Activated naive CD4-positive, alpha-beta T cell treated with Interleukin-2 at 50 U/mL for 16 hours (primary cell): ENCODE measurements at places on chromosomes 1 and 21.

GRCh38 chr21:14403681-14404318 is 20.9 kb upstream of the HSPA13 start:
- no peak for DNase-seq

DNA sequence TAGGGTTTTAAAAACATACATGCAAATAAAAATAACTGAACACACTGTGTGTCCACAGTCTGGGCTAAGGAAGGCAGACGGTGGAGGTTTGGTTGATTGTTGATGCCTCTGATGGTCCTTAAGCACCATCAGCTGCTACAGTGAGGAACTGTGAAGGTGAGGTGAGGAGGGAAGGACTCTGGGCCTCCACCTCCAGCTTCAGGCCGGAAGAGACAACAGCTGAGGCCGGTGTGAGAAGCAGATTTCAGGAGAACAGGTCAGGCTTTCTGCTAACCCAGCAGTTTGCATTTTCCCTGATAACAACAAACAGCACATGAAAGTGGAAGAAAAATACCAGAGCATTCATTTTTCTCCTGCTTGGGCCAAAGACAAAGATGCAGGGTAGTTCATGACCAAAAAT is 189.9 kb upstream of the AJAP1 start:
- DNase-seq: no peak

DNA sequence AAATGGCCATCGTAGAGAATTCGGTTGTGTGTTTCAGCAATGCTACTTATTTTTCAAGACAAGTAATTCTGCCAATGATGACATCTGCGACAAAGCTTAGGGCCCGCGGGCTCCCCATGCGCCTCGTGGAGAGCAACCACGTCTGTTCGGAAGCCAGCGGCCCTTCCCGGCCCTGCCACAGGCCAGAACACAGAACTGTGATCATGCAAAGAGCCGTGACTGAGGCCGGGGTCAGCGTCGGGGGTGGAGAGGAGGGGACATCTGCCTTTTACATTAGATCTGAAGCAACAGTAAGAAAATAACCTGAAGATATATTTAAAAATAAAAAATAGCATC is 103.7 kb downstream of the PGBD5 start:
- no peak for DNase-seq

- no peak for DNase-seq
Measured at GRCh38 chr1:147163019-147163418, 9.3 kb downstream of the PRKAB2 start.

GRCh38 chr1:14648391-14648790 is 49.9 kb downstream of the KAZN start:
- no peak for DNase-seq

GRCh38 chr1:203673550-203674411 is 47.1 kb downstream of the ATP2B4 start:
- peak; percentile 66 for DNase-seq

GRCh38 chr1:233597489-233597901 is 16.4 kb upstream of the KCNK1 start:
- DNase-seq: no peak

DNA sequence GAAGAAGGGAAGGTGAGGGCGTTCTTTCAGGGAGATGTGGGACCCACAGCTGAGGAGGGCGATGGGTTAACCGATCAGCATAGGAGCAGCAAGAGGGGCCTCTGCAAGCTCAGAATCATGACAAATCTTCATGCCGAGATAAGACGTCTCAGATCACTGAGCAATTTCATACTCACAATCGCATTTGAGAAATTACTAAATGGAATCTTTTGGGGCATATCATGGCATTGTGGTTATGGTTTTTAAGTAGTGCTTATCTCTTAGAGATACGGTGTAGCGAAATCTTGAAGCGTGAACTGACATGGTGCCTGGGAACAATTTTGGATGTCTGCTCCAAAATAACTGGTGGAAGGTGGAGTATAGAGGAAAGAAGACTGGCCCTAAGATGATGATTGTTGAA is 6.2 kb downstream of the TNNT2 start:
- DNase-seq: no peak

DNA sequence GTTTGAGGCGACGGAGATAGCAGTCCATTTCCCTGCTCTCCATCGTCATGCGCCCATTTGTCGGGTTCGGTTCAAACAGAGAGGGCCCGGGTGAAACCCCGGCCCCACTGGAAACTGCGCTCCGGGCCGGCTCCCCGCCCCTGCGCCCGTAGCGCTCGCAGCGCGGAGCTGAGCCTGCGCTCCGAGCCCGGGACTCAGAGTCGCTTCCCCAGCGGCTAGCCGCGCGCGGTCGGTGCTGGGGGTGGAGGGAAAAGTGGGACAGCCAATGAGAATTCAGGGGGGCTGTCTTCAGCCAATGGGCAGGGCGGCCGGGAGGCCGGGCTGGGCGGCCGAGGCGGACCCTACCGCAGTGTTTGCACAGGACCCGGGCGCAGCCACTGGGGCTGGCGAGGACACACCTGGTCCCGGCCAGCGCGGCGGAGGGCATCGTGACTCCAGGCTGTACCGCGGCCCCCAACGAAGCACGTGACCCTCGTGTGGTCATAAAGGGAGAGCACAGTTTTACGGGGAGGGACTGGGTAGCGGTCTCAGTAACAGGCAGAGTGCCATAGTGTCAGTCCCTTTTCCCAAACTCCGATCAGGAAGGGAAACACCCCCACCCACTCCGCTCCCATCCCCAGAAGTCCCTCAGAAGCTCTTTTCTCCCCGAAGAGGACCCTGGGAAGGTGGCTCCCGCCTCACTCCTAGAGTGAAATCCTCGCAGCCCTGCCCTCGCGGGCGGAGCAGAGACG is at the start of gene INKA2:
Gene INKA2 (minus strand): TSS at position 202 of the 731 bp plus-strand sequence. CDS start 153 bp downstream, at position 49.
- peak; percentile 80 for DNase-seq

- DNase-seq: no peak
Measured at GRCh38 chr1:30145723-30146303, 577.6 kb downstream of the MATN1 start.

DNA sequence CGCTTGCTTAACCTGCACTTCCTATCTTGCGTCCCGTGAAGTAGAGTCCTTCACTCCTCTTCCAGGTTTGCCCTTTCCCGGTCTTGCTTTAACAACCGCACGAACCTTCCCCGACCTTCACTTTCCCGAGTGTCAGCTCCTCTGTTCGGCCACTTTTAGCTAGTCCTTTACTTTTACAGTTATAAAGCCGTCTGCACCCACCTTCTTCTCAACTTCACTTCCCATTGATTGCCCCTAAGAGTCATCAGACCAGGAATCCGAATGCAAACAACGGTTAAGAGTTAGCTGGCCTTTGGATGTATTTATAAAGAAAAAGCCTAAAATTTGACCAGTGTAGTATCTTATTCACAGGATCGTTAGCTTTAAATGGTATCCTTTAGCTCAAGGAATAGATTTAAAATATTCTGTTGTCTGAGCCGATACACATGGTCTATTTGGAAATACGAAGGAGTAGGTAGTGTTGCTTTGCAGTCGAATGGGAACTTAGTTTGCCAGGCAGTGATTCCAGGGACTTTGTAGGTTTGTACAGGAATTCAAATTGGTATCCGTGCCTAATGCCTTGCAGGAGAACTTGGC is 1.4 kb downstream of the PPP2R5A start:
- no peak for DNase-seq

DNA sequence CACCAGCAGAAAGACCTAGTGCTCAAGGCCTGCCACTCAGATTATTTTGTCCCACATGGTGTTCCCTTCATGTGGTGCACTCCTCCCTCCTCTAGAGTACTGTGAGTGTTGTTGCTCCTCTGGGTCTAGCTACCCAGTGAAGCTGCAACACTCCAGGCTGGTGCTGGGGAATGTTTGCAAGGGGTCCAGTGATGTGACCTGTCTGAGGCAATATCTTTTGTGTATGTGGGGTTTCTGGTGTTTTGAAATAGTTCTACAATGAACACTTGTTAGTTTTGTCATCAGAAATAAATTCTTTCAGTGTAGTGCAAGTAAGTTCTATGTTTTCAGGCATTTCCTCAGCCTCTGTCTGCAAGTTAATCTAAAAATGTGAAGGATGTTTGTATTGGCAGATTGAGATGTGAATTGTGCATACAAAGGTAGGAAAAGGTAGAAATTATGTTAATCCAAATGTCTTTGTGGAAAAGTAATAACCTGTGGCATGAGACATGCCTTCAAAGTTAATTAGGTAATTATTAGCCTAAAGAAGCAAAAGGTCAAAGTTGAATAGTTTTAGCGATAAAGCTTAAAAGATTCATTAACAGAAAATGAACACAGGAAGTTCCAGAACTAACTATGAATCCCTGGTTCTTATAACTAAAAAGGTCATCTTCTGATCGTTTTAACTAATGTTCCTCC is 616.8 kb downstream of the LTN1 start:
- DNase-seq: no peak

GRCh38 chr1:51926171-51926812 is 47.8 kb upstream of the NRDC start:
- DNase-seq: no peak

GRCh38 chr1:9883585-9884449 is 26.3 kb downstream of the CTNNBIP1 start:
- DNase-seq: no peak

DNA sequence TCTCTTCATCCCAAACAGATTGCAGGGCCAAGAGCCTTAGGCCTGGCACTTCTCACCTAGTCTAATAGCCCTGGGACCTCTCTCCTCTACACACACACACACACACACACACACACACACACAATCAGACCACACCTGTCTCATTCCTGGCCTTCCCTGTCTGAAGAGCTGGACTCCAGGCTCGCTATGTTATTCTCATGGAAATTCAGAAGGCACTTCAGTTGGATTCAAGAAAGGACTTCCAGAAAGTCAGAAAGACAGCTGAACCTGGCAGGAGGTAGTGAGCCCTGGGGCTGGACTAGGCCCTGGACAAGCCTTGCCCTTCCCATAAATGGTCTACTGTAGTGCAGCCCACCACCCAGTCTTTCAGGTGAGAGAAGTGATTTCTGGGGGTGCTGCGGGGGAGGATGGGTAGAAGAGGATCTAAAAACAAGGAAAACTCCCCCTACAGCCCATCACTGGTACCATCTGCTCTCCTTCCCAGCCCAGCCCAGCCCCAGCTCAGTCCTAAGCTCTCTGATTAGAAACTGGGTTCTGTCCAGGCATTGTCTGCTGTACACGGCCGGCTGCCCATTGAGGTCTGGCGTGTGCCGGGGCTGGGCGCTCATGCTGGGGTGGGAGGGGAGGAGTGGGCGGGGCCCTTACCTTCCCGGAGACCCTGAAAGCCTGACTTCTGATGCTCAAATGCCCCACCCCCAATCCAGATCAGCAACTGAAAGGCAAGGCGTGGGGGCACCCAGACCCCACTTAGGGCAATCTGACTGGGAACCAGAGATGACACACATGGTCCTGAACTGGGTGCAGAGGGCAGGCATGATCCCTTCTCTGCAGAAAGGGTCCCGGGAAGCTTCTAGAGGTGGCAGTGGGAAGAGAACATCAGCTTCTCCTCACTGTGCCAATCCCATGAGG is 2.5 kb downstream of the KIF21B start:
- peak; percentile 36 for DNase-seq

GRCh38 chr1:113536182-113536780 is 146.0 kb downstream of the MAGI3 start:
- no peak for DNase-seq

DNA sequence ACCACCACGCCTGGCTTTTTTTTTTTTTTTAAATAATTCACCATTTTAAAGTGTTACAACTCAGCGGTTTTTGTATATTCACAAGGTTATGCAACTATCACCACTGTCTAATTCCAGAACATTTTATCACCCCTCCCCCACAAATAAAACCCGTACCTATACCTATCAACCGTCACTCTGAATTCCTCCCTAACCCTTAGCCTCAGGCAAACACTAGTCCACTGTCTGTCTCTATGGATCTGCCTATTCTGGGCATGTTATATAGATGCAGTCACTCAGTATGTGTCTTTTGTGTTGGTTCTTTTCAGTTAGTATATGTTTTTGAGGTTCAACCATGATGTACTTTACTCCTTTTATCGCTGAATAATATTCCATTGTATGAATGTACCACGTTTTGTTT is 19.3 kb upstream of the GRHL3 start:
- DNase-seq: no peak

DNA sequence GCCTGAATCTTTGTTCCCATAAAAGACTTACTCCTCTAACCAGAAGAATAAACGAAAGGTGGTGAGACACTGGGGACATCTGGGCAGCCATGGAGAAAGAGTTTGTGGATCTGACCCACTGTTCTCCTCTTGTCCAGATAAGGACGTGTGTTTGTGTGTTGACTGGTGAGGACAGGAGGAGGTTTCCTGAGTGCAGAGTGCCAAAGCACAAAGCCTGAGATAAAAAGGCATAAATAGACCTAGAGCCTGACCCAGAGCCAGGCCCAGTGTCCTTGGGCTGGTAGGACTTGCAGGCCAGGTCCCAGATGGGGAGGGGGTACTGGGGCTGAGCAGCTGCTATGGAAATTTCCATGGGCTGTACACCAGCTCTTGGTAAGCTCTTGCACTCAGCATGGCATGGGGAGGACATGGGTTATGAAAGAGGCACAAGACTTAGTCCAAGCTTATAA is 19.6 kb upstream of the COQ8A start:
- DNase-seq: no peak

DNA sequence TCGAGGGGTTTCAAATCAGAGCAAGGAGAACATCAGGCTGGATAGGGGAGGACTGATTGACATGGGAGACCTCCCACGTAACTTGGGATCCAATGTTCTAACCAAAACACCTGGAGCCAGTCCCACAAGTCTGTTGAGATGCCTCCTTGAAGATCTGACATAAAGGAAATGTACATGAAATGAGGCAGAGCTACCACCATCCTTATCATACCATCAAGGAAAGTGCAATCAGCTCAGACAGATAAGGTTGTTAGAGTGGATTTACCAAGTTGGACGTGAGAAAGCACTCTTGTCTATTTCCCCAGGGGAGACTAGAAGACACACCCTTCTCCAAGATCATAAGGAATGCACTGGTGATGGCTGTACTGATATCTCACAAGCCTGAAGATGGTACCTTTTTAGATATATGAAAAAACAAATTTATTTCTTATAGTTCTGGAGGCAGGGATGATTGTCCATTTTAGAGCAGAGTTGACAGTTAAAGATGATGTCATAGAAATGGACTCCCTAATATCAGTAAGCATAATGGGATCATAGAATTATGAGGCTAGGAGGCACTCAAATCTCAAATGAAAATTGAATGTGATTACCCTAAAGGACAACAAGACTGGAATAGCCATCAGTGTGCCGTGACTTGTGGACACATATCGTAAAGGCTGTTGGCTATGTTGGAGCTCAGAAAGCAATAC is 129.1 kb upstream of the RAB4A start:
- DNase-seq: no peak
